Omental fat pad (tissue), 4 donors: ENCODE measurements at places on chromosomes 11 and 22.

GRCh38 chr11:57100638-57101331 is 81.0 kb upstream of the LRRC55 start:
- no peak for DNase-seq

DNA sequence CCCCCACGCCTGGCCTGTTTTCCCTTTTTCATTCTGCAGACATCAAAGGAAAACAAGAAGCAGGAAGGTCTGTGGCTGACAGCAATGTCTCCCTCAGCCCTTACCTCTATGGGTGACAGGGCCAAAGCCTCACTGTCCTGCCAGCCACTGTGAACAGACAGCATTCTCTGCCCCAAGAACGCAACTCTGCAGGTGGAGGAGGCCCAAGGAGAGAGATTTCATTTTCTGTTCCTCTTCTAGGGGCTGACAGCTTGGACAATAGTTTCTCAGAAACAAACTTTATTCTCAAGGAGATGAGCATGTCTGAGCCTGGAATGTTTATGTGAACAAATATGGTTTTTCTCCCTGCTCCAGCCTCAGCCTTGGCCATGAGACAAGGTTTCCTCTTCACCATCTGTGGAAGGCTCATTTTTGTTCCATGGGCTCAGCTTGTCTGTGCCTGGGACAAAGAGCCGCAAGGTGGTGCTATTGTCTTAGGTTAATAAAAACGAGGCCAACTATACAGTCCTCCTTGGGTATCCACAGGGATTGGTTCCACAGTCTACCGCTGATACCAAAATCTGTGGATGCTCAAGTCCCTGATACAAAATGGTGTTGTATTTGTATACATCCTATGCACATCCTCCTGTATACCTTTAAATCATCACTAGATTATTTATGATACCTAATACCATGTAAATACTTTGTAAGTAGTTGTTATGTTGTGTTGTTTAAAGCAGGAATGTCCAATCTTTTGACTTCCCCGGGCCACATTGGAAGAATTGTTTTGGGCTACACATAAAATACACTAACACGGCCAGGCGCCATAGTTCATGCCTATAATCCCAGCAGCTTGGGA is 5.8 kb downstream of the PIWIL3 start:
- DNase-seq = peak; percentile 30

GRCh38 chr11:105910095-105910715 is 111.8 kb downstream of the MSANTD4 start:
- no peak for DNase-seq

GRCh38 chr11:75903276-75903675 is 88.3 kb downstream of the UVRAG start:
- no peak for DNase-seq

DNA sequence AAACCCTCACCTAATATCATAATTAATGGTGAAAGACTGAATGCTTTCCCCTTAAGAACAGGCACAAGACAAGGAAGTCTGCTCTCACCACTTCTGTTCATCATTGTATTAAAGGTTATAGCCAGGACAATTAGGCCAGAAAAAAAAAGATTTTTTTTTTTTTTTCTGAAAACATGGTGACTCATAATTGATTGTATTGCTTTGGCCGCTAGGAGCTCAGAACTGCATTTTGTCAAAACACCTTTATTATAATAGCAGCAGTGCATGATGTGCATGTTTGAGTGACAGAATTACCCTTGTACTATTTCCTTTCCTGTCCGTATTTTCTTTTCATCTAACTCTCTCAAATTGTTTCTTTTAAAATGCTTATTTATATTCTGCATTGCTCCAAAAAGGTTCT is 98.1 kb downstream of the RNF169 start:
- DNase-seq = no peak

DNA sequence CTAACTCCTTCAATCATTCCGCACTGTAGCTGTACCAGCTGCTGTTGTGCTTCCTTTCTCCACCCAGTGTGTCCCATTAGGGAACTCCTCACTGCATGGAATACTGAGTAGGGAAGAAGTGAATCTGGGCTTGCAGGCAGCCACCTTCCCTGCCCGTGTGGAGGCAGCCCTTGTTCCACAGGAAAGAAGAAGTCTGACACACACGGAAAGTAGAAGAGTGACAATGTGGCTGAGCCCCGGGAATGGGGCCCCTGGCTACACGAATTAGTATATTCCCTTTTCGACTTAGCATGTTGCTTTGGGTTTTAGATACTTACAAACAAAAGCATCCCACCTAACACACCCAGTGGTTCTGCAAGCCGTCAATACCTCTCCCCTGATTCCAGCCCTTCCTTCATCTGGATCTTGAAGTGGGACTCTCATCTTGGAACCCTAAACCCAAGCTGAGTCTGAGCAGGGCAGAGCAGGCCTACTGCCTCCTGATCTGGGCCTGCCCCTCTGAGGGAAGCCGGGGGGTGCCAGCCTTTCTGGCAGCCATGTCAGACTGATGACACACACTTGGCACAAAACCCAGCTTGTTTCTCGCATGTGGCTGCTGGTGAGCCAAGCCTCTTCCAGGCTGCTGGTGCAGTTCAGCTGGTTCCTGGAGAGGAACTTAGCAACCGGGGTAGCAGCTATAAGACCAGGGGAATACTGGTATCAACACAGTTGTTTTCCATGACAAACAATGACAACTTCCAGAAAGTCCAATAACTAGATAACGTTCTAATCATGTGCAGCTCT is 71.6 kb downstream of the C11orf58 start:
- no peak for DNase-seq

DNA sequence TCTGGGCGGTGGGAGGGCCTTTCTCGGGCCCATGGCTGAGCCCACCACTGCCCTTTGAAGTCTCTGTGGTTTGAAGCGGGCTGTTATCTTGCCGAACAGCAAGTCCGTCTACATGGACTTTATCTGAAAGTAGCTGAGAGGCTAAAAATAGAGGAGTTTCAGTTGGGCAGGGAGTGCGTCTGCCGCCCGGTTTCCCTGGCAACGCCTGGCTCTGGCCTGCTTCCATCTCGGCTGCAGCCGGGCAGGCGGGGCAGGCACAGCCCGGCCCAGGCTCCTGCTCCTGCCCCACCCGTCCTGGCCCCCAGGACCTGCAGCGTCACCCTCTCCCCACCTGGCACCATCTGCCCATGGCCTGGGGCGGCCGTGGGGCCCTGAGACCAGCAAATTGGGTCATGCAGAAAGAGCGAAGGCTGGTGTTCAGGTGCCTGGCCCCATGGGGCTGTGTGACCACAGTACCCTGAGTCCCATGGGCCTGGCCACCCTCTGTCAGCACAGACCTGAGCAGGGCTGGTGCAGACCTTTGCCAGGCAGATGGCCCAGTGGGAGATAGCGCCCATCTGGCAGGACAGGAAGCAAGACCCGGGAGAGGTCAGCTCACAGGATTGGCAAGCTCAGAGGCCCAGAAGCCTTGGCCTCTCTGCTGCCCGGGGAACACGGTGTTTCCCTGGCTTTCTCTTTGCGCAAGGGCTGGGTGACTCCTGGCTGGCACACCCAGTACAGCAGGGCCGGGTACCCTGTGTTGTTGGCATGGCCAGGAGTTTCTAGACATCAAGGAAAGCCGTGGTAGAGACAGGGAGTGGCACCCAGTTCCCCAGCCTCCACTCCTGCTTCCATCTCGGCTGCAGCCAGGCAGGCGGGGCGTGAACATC is 79.1 kb upstream of the KCNQ1OT1 start:
- DNase-seq = no peak

GRCh38 chr11:62666259-62666926 is 1.3 kb downstream of the CSKMT start:
- DNase-seq = no peak

GRCh38 chr11:133889893-133890292 is 44.6 kb upstream of the SPATA19 start:
- DNase-seq = no peak

- DNase-seq = no peak
Measured at GRCh38 chr11:77705195-77705875, 67.7 kb upstream of the CLNS1A start.

- DNase-seq = no peak
Measured at GRCh38 chr11:34495724-34496377, 17.7 kb downstream of the ELF5 start.

DNA sequence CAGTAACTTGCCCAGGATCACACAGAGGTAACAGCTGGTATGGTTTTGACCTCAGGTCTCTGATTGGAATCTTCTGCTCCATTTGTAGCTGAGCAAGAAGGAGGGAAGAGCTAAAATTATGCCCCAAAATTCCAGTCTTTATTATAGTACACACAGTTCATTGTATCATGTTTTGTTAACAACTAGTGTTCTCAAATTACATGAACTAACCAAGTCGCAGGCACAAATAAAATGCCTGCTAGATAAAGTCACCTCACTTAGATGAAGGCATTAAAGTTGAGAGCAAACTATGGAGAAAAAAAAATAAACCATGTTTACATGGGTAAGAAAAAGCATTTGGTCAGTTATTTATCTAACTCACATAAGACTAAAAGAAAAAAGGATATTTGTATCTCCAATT is 58.8 kb downstream of the PDGFD start:
- no peak for DNase-seq

GRCh38 chr11:6719576-6719975 is 36.4 kb upstream of the MRPL17 start:
- DNase-seq = no peak

GRCh38 chr11:11752679-11753078 is 89.1 kb upstream of the USP47 start:
- no peak for DNase-seq

GRCh38 chr22:47786650-47787290 is 1024.3 kb downstream of the TBC1D22A start:
- DNase-seq = no peak

DNA sequence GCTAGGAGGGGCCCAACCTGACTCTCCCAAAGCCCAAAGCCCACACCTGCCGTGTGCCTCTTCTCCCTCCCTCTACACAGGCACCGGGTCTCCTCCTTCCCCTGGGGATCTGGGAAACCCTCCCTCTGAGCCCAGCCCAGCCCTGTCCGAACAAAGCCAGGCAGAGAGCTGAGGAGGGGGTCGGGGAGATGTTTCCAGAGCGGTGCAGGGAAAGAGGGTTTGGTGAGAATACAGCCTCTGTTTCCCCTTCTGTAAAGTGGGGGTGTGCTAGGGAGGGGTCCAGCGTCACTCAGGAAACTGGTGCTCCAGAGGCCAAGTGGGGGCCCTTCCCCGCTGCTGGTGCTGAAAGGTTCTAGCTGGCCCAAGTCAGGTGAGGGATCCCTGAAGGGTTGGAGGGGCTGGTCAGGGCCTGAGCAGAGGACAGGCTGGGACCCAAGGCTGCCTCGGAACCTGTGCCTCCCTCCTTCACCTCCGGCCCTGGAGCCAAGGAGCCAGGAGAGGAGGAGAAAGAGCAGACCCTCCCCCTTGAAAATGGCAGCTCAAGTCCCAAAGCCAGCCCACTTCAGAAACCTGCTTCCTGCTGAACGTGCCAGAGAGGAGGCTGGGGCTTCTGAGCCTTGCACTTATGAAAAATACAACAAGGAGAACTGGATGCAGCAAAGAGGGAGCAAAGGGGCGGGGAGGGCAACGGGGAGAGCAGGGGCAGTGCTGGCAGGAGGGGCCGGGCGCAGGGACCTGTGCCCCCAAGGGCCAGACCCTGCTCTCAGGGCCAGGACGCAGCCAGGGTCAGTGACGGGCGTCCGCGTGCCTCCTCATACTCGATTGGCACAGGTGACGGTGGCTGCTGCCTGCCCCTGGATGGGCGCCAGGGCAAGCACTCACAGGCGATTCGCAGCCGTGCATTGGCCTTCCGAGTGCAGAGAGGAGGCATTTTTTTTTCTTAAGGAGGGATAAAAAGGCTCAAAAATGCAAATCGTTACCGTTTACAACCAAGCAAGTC is 43.2 kb downstream of the MACROD1 start:
- DNase-seq = no peak

DNA sequence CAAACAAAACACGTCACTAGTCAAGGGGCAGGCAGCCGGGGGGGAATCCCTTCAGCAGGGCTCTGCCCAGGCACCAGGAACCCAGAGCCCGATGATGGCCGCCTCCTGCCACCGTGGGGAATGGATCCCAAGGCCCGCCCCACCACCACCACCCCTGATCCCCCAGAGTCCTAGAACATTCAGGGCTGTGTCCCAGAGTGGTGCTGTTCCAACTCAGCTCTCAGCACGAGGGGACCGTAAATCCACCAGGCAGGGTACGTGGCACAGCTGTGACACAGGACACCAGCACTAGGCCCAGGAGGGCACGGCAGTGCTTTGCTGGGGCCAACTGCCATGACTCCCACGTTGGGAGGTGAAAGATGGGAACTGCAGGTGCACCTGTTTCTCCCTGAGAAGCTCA is 29.6 kb downstream of the ANO1 start:
- DNase-seq = no peak
